ENCODE measurements at places on chromosomes 11 and 22.

GRCh38 chr11:12599408-12600143 lies 74.6 kb upstream of the TEAD1 start:
- DNase-seq, result no peak

- no peak for DNase-seq
Measured at GRCh38 chr11:132623511-132623910, 908.8 kb downstream of the OPCML start.

DNA sequence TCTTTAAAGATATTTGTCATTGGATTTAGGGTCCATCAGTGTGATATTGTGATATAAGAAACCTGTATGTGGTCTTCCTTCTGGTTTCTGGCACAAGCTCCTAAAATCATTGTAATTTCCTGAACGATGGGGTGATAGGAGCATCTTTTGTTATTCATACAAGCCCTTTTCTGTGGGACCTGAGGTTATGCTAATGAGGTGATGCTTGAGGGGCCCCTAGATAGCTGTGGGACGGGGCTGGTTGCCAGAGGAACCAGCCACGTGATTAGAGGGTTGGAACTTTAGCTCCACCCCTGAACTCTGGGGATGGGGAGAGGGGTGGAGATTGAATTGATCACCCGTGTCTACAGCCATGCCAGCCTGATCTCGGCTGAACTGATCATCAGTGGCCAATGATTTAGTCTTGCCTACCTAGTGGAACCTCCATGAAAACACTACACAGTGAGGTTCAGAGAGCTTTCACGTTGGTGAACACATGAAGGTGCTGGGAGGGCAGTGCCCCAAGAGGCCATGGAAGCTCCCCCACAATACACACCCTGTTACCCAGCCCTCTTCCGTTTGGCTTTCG lies 62.8 kb downstream of the BCR start:
- DNase-seq, result no peak

GRCh38 chr11:7435176-7435575 lies 50.1 kb upstream of the OLFML1 start:
- no peak for DNase-seq

DNA sequence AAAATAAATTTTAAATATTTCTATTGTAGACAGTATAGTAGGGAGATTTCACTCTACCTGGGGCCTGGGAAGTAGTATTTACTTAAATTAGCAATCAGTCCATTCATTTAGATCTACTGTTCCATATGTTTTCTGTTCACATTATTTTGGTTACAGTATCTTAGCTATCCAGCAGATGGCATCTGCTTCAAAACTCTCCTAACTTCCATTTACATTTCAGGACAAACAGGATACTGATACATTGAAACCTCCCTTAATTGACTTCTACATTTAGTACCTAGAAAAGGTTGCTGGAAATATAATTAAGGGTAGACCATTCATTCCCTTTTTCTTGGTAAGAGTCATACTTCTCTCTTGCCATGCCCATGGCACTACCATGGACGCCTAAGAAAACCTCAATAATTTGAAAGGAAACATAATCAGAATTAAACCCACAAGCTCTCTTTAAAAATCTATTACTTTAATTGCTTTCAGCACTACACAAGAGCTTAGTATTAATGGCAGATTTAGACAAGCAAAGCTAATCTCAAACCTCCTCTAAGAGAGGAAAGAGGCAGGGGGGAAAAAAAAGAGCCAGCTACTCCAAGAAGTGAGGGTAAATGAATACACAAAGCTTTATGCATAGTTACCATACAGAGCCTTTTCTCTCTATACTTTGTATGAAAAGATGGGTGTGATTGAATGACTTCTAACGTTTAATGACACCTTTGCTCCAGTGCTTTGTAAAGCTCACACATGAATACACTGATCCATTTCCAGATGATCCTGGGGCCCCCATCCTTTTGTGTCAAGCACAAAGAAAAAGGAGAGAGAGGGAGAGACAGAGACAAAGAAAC lies 131.2 kb upstream of the MTMR2 start:
- DNase-seq, result peak; percentile 42

DNA sequence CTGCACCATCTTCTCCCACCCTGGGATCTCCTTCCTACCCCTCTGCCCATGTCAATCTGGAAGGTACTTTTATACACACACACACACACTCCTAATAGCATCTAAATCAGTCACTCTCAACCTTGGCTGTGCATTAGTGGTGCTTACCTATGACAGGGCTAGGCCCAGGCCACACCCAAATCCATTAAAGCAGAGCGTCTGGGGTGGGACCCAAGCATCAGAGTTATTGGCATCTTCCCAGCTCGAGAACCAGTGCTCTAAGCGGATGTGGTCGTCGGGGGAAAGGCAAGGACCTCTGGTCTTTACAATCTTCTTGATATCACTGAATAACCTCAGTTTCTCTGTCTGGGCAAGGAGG lies 194.6 kb downstream of the TRIM29 start:
- DNase-seq, result no peak

DNA sequence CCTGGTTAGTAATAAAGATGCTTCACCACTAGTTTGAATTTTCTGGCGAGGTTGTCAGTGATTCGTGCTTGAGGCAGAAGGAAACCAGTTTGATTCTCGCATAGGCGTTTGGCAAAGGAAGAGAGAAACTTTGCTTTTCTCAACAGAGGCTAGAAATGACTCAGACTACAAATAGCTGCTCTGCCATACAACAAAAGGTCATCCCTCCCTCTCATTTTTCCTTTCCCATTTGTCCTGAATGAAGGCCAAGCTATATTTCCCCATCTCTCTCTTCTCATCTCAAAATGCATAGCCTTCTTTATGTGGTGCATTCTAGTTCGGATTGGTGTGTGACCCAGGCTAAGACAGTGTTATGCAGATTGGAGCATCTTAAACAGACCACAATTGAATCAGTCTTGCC lies 741.4 kb downstream of the NTM start:
- no peak for DNase-seq

DNA sequence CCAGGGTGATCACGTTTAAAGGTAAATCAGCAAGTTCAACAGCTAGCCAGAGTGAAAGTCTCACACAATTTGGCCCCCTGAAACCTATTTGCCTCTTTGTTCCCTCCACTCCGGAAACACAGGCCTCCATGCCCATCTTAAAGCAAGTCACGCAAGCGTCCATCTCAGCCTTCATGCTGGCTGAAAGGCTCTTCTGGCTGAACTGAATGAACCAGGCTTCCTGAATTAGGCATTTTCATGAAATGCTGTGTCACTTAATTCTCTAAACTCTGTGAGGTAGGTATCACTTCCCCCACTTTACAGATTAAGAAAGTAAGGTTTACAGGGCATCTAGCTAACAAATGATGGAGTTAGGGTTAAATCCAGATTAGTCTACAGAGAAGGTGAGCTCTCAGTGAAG lies 1.4 kb downstream of the SLC25A17 start:
- DNase-seq, result no peak

DNA sequence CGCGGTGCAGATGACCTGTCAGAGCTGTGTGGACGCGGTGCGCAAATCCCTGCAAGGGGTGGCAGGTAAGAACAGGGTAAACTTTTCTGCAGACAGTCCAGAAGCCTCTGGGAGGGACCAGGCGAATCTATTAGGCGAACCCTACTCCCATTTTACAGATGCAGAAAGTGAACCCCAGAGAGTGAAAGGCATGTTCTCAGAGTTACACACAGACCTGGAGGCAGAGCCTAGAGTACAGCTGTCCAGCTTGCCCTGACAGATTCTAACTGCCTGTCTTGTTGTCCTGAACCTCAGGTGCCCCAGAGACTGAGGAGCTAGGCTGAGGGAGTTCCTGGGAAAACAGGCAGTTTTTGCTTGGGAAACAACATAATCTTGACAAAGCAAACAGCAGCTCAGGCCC lies 665 bp downstream of the CCS start:
- DNase-seq, result no peak

DNA sequence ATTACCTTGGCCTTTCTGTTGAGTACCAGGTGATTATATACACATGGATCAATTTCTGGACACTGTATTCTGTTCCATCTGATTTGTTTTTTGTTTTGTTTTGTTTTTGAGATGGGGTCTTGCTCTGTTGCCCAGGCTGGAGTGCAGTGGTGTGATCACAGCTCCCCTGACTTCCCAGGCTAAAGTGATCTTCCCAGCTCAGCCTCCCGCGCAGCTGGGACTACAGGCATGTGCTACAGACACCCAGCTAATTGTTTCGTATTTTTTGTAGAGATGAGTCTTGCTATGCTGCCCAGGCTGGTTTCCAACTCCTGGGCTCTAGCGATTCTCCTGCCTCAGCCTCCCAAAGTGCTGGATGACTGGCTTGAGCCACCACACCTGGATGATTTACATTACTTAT lies 19.0 kb downstream of the TCIRG1 start:
- no peak for DNase-seq
